ENCODE measurements at places on chromosomes 7 and 10. TPM values are rescaled to one million over a fixed set of nuclear protein-coding genes. Genes with fewer than 3 reads are reported as not detected.

- no peak for DNase-seq
Measured at GRCh38 chr7:78159545-78159944, 361.0 kb downstream of the PHTF2 start.

- DNase-seq = no peak
Measured at GRCh38 chr10:112524641-112525040, 77.6 kb downstream of the VTI1A start.

MACC1 gene
- 0.32 TPM for total RNA-seq

DNA sequence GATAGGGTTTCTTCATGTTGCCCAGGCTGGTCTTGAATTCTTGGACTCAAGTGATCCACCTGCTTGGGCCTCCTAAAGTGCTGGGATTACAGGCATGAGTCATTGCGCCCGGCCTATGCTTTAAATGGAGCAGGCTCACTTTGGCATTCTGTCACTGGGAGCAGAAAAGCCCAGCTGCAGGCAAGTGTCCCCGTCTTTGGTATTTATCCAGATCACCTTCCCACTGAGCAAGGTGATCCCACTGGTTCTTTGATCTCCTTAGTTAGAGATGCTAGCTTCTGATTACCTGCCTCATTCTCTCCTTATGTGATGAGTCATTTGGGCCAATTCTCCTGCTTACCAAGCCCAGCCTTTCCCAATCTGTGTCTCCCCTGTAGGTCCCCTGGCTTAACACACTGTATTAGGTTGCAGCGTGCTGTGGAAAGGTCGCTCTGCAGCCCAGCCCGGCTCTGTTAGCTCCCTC, 39.3 kb downstream of the SPDYE5 start:
- DNase-seq = no peak

DNA sequence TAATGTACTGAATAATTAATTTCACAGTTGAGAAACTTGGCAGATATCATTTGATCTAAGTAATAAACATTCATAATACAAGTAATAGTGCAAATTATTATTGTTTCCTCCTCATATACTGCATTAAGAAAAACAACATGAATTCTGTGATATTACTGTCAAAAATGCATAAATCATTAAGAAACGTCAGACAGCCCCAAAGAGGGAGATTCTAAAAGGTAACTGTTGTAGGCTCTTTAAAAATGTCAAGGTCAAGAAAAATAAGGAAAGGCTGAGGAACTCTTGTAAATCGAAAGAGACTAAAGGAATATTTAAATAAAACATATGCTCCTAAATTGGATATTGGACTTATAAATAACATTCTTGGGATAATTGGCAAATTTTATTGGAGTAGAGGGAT, 67.9 kb downstream of the CABCOCO1 start:
- DNase-seq = no peak

DNA sequence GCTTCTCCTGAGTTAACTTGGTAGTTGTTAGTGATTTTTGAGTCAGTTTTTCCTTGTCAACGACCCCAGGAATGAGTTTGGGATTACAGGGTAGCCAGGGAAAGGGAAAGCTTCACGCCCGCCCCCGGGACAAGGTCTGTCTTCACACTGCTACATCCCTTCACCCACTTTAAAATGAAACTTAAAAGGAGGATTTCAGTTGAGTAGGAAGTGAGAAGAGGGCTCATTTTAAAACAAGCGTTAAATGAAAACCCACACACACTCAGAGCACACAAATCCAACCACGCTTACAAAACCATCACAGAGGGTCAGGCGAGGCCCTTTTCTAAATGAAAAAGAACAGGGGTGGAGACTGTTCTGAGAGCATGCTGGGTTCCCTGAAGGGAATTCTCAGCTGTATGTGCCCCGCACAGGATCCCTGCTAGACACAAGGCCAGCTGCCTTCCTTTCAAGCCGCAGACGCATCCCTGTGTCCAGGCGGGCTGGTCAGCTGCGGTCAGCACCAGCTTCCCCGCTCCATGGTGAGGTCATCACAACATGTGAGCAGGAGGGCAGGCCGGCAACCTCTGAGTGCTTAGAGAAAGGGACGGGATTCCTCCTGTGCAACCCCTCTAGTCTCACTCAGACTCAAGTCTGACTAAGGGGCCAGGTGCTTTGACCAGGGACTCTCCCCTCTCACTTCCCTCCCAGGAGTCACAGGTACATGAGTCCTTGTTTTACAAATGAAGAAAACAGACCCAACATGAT, 111.8 kb downstream of the EGFR start:
- no peak for DNase-seq

DNA sequence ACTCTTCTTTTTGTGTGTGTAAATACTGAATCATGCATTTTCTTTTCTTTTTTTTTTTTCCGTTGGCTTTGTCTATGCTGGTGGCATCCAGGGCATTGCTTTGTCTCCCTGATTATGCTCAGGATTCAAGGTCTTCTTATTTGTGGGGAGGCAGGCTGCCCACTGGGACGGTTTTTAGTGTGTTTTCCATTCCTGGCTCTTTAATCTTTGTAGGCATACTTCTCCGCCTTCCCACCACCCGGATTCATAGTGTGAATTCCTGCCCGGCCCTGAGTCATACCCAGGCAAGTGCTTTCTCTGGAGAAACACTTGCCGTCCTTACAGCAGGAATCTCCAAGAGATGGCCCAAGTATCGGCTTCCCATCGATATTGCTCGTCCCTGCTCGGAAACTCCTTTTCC, 5.2 kb downstream of the ZNF655 start:
- DNase-seq = no peak

DNA sequence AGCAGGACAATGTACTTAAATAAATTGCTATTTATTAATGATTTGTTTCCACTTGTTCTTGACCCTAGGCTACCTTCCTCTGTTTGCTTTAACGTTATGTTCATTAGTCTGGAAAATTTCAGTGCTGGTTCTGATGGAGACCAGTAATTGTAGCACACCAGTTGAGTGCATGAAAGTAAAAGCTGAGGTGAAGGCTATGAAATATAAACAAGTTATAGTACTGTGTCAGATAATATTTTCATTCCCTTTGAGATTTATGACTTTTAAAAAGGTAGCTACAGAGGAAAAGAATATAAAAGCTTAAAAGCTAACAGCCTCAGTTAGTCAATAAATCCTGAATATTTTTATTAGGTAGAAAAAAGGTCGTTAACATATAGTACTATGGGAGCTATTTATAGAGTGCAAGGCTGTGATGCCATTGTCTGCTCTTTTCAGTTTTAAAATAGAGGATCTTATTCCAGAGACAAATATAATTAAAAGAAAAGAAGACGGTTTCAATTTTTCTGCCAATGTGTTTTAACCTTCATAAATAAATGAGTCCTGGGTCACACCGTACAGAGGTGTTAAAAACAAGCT, 351.8 kb upstream of the ETV1 start:
- DNase-seq = no peak

CYP26C1 gene
- 0.16 TPM for total RNA-seq

TAS2R4 gene
- total RNA-seq = 4.2 TPM

DNA sequence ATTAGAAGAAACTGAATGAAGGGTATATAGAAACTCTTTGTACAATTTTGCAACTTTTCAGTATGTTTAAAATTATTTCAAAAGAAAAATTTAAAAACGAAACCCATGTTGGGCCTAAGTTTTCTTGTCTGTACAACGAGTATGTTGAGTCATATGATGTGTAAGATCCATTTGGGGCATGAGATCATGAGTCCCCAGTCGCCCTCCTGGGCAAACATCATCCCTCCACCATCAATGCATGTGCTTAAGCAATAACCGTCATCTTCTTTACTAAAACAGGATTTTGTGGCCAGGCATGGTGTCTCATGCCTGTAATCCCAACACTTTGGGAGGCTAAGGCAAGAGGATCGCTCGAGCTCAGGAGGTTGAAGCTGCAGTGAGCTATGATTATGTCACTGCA, 54.2 kb upstream of the CDCA7L start:
- DNase-seq = no peak

- no peak for DNase-seq
Measured at GRCh38 chr7:150382123-150382843, 3.2 kb downstream of the ZNF775 start.

- no peak for DNase-seq
Measured at GRCh38 chr7:48102530-48102929, 13.5 kb downstream of the UPP1 start.

DNA sequence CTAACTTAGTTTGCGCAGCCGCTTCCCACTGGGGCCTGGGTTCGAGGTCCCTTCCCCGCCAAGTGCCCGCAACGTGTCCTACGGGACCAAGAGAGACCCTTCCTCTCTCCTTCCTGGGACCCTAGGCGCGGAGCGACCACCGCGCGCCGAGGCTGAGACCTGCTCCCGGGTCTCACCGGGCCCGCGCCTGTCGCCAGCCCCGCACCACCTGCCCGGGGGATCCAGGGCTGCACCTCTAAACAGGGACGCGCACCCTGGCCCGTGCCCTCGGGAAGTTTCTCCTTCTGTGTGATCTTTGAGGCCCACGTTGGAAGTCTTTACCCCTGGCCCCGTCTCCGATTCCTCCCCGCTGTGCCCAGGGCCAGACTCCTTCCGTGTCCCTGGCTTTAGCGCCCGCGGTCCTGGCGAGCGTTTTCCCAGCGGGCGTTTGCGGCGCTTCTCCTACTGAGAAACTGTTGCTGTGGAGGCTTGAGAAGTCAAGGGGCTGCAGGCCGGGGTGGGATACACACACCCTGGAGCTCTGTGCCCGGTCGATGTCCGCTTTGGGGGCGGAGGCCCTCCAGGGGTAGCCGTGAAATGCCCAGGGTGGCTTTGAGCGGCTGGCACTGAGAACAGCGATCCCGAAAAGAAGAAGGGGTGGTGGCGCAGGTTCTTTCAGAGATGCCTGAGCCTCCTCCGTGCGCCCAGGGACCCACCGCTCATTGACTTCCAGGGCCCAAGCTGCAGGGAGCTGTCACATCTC, 575 bp downstream of the PLPP4 start:
- DNase-seq = no peak

DNA sequence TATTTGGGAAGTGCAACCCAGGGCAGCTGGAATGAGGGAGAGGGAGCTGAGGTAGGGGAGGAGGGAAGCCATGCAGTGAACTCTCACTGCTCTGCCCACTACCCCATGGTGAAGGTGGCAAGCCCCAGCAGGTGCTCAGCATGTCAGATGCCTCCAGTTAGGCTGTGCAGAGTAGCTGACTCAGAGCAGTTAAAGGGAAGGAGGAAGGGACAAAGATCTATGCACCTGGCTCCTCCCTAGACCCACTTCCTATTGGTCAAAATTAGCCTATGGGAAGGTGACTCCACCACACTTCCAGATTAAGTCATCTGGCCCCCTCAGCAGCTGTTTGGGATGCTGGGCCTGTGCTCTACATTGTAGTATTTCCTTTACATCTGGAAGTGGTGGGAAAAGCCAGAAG, 125.7 kb upstream of the MTPN start:
- no peak for DNase-seq

DNA sequence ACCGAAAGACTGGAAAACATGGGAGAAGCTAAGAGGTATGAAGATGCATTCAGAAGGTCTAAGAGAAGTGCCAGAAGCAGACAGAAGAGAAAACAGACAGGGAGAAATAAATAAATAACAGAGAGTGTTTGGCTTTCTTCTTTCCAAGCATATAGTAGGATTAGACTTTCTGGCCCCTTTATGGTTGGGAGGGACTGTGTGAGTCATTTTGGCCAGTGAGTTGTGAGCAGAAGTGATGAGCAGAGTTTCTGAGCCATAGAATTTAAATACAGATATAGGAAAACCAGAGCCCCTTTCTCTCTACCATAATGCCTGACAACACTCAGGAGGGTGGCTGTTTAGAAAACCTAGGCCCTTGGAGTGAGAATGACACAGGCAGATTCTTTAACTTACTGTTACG, 171.0 kb downstream of the PPP1R17 start:
- no peak for DNase-seq

- DNase-seq = no peak
Measured at GRCh38 chr10:70265032-70265689, 18.6 kb downstream of the NPFFR1 start.

GRCh38 chr7:124566583-124566982, 199.0 kb downstream of the GPR37 start:
- DNase-seq = peak; percentile 49

HOXA9 gene
- total RNA-seq = 18.4 TPM

GRCh38 chr7:155508376-155509358, 37.7 kb downstream of the CNPY1 start:
- DNase-seq = no peak

OR2A42 gene
- total RNA-seq = 0.66 TPM

DNA sequence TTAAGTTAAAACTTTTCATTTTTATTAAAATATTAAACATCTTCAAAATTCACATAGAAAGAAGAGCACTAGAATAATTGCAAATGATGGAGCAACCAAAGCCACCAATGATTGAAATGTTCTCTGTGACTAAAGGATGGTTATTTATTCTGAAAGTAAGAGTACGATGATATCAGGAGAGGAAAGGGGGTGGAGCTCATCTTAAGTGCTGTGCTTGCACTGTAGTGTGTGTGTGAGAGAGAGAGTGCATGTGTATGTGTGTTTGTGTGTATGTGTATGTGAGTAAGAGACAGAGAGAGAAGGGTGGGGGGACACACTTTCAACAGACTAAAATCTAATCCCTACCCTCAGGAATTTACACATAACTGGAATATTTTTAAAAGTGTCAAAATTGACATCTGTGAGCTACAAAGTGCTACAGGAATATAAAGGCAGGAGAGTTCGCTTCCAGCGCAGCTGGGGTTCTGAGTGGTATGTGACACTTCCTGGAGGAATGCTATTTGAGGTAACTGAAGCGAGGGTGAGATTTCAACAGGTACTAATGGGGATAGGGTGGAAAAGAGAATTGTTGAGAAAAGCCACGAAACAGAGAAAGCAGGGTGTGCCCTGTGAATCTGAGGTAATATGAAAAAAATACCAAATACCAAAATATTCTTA, 57.2 kb upstream of the SMNDC1 start:
- no peak for DNase-seq

DNA sequence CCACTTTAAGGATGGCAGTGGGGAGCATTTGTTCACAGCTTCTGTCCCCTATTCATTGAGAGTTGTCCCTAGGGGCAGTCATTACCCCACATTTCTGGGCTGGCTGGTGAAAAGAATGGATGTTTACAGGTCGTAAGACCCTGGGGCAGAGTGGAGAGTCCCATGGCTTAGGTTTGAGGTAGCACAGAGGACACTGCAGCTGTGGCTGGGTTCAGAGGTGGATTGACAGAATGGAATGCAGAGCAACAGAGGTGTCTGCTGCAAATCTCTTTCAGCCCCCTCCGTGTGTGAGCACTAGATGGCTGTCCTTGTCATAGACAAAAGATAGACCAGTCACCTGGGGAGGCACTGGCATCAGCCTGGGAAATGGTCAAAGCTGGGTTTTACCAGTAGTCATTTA, 141.9 kb downstream of the CACNB2 start:
- no peak for DNase-seq

DNA sequence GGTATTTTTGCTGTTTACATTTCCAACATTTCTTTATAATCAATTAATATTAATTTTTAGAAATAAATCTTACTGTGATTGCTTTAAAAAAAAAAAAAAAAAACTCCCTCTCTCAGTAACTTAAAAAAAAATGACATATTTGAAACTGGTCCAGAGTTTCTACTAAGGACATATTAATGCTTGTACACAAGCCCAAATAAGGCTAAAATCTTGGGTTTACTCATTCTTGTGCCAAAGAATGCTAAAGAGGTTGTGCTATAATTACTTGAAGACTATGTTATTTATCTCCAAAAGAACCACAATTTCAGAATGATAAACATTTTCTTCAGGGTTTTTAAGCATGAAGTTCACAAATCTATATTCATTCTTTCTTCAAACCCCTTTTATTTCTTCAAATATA, 39.4 kb upstream of the PHF14 start:
- no peak for DNase-seq

- DNase-seq = no peak
Measured at GRCh38 chr10:76514321-76514720, 1082.9 kb downstream of the LRMDA start.

RAPGEF5 gene
- total RNA-seq = 41.9 TPM

- no peak for DNase-seq
Measured at GRCh38 chr10:6300106-6300783, 97.5 kb downstream of the PFKFB3 start.

GRCh38 chr7:111005445-111005844, 85.5 kb upstream of the LRRN3 start:
- no peak for DNase-seq
